ENCODE measurements at places on chromosomes 2 and 18.

- no peak for DNase-seq
Observed at GRCh38 chr2:216492597-216493333, 5.9 kb upstream of the RPL37A start.

GRCh38 chr2:96647681-96648080 lies 5.1 kb downstream of the FER1L5 start:
- no peak for DNase-seq

DNA sequence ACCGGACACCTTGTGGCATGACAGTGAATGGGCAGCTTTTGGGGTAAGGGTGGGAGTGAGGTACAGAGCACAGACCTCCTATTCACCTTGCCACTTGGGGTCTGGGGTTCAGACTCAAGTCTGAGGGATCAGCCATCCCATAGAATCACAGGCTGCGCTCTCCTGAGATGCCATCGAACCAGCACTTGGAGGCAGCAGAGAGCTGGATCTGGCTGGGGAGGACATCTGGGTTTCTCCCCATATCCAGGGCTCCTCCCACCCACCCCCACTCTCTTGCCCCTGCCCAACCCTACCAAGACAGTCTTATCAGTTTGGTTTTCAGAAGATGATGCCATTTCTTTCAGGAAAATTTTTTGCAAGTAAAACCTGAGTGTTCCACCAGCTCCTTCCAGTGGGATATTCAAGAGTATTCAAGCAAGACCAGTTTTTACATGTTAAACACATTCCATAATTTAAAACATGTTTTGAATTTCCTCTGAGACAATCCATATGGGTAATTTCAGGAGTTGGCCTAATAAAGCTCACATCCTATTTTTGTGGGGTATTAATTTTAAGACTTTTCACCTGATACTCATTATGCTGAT lies 29.2 kb upstream of the TEX44 start:
- no peak for DNase-seq

DNA sequence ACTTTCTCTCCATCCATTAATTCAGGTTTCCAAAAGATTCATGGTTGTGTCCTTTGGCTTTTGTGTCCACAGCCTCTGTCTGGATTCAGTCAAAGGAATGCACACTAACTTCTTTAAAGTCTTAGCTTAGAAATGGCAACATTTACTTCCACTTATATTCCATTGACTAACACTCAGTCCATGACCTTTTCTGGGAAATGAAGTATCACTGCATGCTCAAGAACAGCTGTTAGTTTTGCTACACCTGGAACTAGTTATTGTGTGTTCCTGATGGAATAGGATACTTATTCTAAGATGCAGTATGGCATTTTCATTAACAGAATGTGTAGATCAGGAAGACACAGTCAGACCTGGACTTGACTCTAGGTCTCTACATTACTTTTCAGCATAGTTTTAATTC lies 88.8 kb downstream of the KYNU start:
- no peak for DNase-seq

GRCh38 chr2:179954026-179954425 lies 53.1 kb downstream of the CWC22 start:
- no peak for DNase-seq

DNA sequence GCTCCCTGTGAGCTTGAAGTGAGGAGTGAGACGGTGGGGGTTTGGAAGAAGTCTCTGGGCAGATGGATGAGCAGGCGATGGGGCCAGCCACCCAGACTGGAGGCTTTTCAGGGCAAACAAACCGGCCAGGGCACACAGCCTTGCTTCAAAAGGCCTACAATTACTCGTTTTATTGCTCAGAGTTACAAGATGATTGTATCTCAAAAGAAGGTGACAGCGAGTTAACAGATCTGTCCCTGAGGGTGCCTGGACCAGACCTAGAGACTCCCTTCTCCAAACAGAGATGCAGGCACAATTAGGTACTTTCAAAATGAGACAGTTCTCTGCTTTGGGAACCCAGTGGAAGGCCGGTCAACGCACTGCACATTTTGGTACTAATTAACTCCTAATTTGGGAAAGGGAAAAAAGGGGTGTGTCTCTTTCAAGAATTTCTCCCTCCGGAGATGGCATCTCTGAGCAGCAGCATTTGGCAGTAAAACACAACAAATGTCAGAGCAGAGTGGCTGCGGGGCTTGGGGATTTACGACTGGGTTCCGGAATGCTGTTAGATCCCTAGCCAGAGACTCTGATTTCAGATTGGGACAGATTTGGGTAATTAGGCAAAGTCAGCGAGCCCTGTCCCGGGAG lies 226.7 kb downstream of the TTC32 start:
- no peak for DNase-seq

DNA sequence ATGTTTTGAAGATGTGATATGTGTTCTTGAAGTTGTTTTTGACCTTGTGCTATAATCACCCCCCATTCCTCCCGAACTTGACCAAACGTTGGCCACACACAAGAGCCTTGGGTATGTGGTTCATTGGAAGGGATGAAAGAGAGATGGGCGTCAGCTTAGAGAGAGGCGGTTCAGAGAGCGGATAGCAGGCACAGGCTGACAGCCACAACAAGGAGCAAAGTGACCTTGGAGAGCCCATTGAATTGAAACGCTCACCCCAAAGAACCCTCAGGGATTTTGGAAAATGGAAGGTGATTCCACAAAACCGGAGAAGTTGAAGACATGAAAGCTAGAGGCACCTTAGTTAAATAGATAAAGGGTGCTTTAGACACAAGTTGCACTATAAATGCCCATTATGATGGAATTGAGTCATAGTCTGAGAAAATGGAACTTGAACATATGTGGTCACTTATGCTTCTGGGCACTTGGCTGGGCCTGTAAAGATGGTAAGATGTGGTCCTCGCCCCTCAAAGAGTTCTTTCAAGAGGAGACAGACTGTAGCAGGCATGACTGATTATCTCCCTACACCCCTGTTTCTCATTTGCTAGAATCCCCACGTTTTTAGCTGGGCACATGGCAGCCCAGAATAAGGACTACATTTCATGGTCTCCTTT lies 188.5 kb upstream of the HAAO start:
- no peak for DNase-seq

GRCh38 chr2:200000444-200001163 lies 45.2 kb downstream of the MAIP1 start:
- no peak for DNase-seq

- DNase-seq: no peak
Observed at GRCh38 chr18:23531912-23532311, 28.6 kb downstream of the RMC1 start.

DNA sequence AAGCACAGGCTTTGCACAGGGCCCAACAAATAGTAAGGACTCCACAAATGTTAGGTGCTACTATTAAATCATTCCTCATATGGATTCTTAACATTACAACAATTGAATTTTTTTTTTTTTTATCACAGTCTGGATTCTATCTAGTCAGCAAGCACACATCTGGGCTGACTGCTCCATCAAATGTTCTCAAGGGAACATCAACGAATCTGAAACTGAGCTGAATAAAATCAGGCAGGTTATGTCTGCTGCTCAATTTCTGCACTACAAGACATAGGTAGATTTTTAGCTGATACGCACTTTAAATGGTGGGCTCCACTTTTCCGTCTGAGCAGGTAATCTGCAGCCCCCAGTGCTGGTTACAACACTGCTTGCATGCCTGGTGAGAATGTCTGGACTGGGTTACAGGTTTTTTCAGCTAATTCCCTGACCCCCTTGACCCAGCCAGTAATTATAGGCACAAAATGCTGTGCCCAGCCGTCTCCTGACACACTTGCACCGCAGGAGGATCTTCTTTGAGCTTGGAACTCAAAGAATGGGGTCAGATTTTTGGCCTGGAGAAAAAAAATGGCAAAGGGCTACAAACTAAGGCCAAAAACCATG lies 44.6 kb downstream of the ADD2 start:
- no peak for DNase-seq

DNA sequence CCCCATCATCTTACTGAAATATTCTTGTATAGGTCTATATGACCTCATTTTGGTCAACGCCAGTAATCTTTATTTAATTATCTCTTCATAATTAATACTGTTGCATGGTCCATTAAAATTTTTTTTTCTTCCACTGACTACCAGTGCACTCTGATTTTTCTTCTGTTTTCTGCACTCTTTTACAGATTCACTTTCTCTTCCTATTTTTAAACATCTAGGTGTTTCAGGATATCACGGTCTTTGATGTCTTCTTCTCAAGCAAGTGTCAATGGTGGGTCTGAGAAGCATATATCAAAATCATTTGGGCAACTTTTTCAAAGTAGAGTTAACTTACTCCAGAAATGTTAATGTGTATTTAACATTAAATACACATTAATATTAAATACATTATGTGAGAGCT lies 51.4 kb downstream of the CCDC141 start:
- no peak for DNase-seq

GRCh38 chr18:22547807-22548561 lies 130.3 kb upstream of the CTAGE1 start:
- DNase-seq: no peak

DNA sequence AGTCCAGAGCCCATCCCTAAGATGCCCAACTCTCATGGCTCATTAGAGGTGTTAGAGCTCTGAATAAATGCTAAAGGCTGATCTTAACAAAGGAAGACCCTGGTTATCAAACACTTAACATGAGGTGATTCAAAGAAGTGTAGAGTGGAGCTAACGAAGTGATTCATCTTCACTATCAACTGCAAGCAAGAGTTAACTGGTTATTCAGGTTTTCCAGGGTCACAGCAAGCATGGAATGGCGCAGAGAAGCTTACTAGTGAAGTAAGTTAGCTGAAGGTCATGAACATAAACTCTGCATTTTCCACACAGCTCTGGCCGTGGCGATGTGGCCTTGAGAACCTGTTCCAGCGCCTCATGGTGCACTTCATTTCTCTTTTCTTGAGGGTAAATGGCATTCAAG lies 17.0 kb downstream of the RND3 start:
- no peak for DNase-seq

DNA sequence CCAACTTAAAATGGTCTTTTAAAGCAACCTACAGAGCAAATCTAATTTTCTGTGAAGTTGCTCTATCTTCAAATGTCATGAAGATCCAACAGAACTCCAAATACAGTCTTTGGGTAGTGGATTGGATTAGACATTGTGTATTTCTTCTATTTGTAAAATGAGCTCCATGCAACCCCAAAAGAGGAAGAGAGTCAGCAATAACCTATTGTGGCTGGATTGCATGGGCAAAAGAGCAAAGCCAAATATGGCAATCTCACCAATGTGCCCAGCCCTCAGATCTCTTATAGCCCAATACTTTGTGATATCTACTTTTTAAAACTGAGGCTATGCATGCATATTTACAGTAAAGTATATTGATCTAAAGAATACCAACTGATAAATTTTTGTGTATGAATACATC lies 146.3 kb downstream of the TXNL1 start:
- no peak for DNase-seq

- DNase-seq: peak; percentile 86
Observed at GRCh38 chr2:9753276-9753600, 90.0 kb upstream of the TAF1B start.

DNA sequence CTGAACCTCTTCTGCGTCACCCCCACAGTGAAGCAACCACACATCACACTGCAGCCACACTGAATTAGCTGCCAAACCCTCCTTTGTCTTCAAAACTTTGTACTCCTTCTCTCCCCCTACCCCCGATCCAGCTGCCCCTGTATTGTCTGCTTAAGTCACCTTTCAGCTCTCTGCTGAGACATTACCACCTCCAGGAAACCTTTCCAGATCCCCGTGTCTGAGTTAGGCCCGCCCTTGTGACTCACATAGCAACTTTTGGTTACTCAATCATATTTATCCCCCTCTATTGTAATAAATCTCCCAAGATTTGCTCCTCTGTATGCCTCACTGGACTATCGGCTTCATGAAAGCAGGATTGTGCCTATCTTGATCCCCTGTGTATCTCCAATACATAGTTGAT lies 82.8 kb upstream of the CDCA7 start:
- DNase-seq: no peak

DNA sequence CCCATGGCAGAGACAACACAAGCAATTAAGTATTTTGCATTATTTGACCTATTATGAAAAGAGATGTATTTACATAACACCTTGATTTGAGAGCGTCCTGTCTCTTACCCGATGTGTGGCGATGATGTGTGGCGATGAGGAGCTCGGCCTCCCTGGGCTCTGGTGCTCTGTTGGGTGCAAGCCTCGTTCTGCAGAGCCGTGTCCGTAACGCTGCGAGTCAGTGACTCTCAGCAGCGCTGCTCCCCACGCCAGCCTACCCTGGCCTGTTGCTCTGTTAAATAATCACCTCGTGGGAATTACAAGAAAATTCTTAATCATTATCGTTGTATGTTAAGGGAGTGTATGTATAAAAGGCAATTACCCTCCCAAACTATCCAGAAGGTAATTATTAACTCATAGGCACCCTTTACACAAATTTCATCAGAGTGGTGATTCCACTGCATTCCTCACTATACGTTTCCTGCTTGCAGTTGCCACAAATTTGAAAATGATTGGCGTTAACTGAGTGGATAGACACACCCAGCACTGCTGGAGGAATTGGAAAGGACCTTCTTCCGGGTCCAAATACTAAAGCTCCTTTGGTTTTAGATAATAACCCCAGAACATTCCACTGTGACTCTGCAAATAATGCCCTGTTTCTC lies 52.0 kb upstream of the NFATC1 start:
- DNase-seq: no peak

- DNase-seq: peak; percentile 54
Observed at GRCh38 chr18:13823707-13824395, at the start of gene MC5R. Gene MC5R, plus strand, starts transcription at chr18:13824149. Its CDS starts 1,617 bp downstream, at chr18:13825766.

DNA sequence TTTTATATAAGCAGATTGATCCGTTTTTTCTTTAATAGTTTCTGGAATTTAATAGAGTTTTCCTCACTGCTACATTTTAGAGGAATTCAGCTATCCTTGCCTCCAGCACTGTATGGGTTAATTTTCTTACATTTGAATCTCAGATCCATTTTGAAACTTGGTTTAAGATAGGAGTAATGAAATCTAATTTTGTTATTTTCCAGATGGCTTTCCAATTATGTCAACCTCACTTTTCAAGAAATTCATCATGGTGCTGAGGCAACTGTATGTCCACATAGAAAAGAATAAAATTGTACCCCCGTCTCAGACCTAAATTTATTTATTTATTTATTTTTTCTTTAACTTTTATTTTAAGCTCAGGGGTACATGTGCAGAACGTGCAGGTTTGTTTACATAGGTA lies 105.1 kb downstream of the EPB41L5 start:
- no peak for DNase-seq

GRCh38 chr2:59745085-59745484 lies 808.4 kb downstream of the BCL11A start:
- DNase-seq: no peak

DNA sequence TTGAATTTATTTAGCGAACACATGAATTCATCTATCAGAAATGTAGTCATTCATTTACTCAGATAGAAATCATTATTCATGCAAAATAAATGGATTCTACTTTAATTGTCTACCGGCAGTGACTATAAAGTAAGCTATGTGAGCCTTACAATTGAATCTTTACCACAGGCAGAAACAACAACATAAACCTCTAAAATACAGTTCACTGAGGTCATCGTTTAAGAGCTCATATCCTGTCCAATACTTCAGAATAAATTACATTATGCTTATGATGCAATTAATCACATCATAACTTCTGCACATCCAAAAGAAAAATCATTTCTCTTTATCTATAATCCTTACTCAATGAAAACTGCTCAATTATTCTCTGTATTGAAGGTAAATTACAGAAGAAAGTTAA lies 244.7 kb downstream of the HNMT start:
- DNase-seq: no peak

Measured in CD4-positive, alpha-beta T cell treated with Interleukin-4 for 4 hours (primary cell).